Left colon (tissue), 2 donors: ENCODE measurements at places on chromosomes 11 and 22. TPM values are rescaled to one million over a fixed set of nuclear protein-coding genes. Genes with fewer than 3 reads are reported as not detected.

Gene SLC22A12
- total RNA-seq, result not detected

Gene GVQW3
- total RNA-seq, result 2.4 TPM

Gene CCDC73
- total RNA-seq, result not detected

Gene PDXP
- total RNA-seq, result 50.7 TPM

Gene ABTB2
- total RNA-seq, result 16.6 TPM

Gene LARGE2
- 4.2 TPM for total RNA-seq

- DNase-seq, result no peak
These were observed 75.7 kb upstream of the NECTIN1 start for GRCh38 chr11:119804698-119805097.

DNA sequence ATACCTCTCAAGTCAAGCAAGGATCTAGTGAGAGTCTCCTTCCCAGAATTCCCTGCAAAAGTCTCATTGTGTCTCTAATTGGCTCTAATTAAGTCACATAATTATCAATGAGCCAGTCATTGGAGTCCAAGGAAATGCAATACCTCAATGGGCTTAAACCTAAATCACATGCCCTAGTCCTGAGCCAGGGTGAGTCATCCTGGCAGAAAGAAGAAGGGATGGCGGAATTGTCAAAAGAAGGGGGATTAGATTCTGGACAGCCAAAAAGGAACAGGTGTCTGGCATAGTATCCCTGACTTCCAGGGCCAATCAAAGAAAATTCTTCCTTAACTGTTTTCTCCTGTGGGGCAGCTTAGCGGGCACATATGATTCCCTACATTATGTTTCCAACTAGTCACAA lies 25.1 kb upstream of the LDLRAD3 start:
- DNase-seq, result no peak

- no peak for DNase-seq
These were observed 80.5 kb downstream of the GRAMD1B start for GRCh38 chr11:123510579-123510905.

DNA sequence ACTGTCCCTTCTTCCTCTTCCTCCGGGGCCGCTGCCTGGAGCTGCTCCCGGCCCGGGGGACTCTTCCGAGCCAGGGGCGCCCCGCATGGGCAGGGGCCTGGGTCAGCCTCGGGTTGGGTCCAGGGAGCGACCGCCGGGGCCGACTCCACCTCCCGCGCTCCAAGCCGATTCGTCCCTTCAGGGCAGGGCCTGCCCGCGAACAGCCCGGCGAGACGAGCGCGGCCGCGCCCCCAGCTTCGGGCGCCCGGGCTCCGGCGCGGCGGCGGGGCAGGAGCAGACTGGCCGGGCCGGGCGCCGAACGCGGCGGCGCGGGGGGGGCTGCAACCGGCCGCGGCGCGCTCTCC lies at the start of gene LARGE1:
LARGE1 (minus strand) TSS at position 280 of the 344 bp plus-strand sequence.
- peak; percentile 39 for DNase-seq

DNA sequence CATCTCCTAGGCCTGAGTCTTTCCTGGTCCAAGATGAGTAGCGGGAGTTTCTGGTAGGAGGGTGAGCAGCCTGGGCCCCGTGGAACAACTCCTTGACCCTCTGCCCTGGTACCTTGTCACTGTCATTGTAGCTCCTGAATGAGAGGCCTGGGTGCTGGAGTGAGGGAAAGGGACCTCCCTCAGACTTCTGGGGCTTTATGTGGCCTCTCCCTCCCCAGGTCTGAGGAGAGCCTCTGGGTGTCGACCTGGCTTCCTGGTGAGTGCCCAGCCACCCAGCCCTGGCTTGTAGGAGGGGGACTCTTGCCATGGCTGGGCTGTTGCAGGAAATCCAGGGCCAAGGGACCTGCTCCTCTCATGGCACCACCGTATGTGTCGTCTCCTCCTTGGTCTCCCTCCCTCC lies 3.9 kb downstream of the P2RY2 start:
- DNase-seq, result no peak

GRCh38 chr22:19526702-19527111 lies 2.5 kb upstream of the CLDN5 start:
- no peak for DNase-seq

GRCh38 chr11:2792381-2793250 lies 92.8 kb upstream of the KCNQ1OT1 start:
- DNase-seq, result peak; percentile 19

GRCh38 chr11:89516496-89516895 lies 25.3 kb upstream of the NOX4 start:
- DNase-seq, result no peak

DNA sequence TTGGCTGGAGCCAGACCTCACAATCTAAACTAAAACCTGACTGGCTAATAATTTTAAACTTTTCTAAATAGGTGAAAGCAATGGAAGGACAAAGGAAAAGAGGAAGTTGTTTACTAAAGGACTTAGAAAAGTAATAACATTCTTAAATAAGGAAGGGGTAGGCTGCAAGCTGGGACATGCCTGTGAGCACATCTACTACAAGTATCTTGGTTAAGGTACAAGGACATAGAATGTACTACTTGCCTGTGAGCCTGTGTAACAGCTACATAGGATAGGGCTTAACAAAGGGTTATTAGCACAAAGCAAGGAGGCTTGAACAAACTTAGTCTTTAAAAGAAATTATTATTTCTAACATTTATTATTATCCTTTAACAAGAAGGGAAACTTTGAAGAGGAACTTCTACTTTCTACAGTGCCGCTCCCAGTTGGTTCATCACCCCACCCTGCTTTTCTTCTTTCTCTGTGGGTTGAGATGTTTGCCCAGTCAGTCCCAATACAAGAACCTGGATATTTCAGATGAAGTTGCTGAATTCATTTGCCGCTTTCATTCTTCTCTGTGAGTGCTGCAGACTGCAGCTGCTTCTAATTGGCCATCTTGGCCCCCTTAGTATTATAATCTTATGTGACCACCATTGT lies 87.5 kb downstream of the PRMT3 start:
- DNase-seq, result no peak

GRCh38 chr11:76172583-76172982 lies 33.7 kb downstream of the WNT11 start:
- DNase-seq, result no peak

- no peak for DNase-seq
These were observed 885.6 kb downstream of the BRD1 start for GRCh38 chr22:48941903-48942575.

GRCh38 chr22:46415776-46416519 lies 80.4 kb downstream of the TRMU start:
- DNase-seq, result no peak

- DNase-seq, result no peak
These were observed 568 bp upstream of the BIK start for GRCh38 chr22:43109921-43110443.

- DNase-seq, result no peak
These were observed 55.9 kb upstream of the KIRREL3 start for GRCh38 chr11:127056338-127056971.

- no peak for DNase-seq
These were observed 1.2 kb downstream of the EIF4ENIF1 start for GRCh38 chr22:31488346-31488883.

- no peak for DNase-seq
These were observed 155.2 kb downstream of the TRIM29 start for GRCh38 chr11:119982517-119983239.

DNA sequence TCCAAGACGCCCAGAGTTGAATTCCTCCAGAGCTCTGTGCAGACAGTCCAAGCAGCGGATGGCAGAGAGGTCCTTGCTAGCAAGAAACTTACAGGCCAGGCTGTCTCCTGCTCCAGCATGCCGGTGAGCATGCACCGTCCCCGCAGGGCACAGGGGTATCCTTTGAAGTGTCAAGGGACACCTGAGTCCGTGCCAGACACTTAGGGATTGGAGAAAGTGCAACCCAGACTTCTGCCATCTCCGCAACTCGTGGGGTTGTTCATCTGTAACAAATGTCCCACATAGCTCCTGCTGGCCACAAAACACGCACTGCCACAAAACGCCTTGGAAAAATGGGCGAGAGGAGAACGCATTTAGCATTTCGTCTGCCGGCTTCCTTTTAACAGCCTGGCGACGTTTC lies 13.3 kb downstream of the TSPO start:
- no peak for DNase-seq

DNA sequence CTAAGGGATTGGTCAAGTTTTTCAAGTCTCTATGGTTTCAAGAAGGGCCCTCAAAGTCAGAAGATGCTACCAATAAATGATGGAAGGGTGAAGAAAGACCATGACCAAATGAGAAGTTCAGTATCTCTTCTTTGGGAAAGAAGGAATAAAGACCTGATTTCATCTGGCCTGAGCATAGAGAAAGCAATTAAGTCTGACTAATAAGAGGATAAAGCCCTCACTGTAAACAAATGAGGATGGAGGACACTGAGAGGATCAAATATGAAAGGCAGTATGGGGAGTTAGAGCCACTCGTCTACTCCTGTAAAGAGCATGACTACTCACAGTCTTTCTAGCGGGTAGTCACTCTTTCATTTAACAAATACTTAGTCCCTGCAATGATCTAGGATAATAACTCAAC lies 44.6 kb downstream of the FAM168A start:
- no peak for DNase-seq
